ENCODE measurements at places on chromosomes 1 and 21. TPM values are rescaled to one million over a fixed set of nuclear protein-coding genes. Genes with fewer than 3 reads are reported as not detected.

The SLC5A9 gene
- not detected for total RNA-seq

The NGF gene
- not detected for total RNA-seq

The IRF6 gene
- total RNA-seq: 3.8 TPM

The SELL gene
- 149 TPM for total RNA-seq

DNA sequence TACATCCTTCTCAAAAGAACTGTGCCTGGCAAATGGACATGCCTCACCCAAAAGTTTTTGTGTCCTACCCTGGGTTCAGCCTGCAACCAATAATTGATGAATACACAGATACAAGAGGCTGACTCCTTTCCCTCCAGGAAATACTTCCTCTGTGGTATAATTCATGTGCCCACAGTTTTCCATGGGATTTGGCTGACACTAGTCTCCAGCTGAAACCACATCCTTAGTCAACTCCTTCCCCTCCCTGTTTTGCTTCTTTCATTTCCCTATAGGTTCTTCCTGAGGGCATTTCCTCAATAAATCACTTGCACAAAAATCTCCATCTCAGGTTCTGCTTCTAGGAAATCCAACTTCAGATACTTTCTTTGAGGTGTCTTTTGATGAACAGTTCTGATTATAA is 436.6 kb upstream of the C1orf87 start:
- DNase-seq: no peak

The KRTAP21-2 gene
- total RNA-seq: not detected

GRCh38 chr21:41564871-41565274 is 56.9 kb upstream of the TMPRSS2 start:
- no peak for DNase-seq

GRCh38 chr1:102183711-102184110 is 187.0 kb upstream of the OLFM3 start:
- no peak for DNase-seq

The BRWD1 gene
- 93.8 TPM for total RNA-seq

DNA sequence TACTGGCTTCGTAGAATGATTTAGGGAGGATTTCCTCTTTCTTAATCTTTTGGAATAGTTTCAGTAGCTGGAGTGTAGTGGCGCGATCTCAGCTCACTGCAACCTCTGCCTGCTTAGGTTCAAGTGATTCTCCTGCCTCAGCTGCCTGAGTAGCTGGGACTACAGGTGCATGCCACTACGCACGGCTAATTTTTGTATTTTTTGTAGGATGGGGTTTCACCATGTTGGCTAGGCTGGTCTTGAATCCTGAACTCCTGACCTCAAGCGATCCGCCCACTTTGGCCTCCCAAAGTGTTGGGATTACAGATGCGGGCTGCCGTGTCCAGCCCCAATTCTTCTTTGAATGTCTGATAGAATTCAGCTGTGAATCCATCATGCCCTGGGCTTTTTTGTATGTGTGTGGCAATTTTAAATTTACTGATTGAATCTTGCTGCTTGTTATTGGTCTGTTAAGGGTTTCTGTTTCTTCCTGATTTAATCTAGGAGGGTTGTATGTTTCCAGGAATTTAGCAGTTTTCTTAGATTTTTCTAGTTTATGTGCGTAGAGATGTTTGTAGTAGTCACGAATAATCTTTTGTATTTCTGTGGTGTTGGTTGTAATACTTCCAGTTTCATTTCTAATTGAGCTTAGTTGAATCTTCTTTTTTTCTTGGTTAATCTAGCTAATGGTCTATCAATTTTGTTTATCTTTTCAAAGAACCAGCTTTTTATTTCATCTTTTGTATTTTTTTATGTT is 15.3 kb downstream of the MAN1C1 start:
- no peak for DNase-seq
